Stimulated activated CD4-positive, alpha-beta T cell treated with anti-CD3 and anti-CD28 coated beads, Interleukin-2, amount 100 ng/mL, for 24 hours (primary cell): ENCODE measurements at places on chromosomes 11 and 22.

GRCh38 chr11:85947431-85948272, 92.5 kb downstream of the CCDC83 start:
- DNase-seq: peak; percentile 6

- no peak for DNase-seq
Observed at GRCh38 chr11:47571895-47572294, 6.5 kb downstream of the PTPMT1 start.

GRCh38 chr11:86918496-86918895, 36.7 kb downstream of the FZD4 start:
- no peak for DNase-seq

GRCh38 chr11:65363770-65364169, 9.2 kb downstream of the TIGD3 start:
- DNase-seq: no peak

- DNase-seq: no peak
Observed at GRCh38 chr22:43241699-43242386, 54.9 kb upstream of the TTLL12 start.

GRCh38 chr11:124172101-124172500, 11.0 kb upstream of the OR10D3 start:
- DNase-seq: no peak

DNA sequence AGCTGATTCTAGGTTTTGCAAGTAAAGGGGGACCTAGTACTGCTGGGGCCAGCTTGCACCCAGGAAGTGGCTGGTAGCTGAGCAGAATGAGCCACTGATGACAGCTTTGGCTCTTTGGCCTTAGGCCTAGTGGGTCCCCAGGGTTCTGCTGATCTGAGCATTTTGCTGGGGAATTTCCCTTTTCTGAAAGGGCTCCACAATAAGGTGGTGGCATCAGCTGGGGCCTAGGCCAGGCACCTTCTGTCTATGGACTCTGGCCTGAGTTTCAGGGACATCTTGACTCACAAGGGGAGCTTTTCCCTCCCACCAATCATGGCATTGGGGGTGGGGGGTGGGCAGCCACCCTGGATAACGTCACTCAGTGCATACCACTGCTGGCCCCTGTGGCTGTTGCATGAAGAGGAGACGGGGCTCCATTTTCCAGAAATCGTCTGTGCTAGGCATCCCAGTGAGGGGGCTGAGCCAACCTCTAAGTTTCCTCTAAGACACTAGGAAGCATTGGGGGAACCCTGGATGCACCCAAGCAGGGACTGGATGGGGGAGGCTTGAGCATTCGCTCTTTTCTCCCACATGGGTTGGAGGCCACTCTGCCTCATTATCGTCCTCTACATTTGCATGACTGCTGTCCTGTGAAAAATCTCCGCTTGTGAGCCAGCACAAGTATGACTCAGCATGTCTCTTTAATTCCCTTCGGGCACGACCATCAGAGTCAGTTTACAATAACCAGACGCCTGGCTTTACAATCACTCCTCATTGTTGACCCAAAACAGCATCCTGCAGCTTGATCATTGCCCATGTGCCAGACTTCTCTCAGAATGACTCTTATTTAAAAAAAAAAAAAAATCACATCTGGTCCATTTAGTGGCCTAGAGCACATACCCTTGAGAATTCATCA, 145.0 kb upstream of the THY1 start:
- DNase-seq: no peak

DNA sequence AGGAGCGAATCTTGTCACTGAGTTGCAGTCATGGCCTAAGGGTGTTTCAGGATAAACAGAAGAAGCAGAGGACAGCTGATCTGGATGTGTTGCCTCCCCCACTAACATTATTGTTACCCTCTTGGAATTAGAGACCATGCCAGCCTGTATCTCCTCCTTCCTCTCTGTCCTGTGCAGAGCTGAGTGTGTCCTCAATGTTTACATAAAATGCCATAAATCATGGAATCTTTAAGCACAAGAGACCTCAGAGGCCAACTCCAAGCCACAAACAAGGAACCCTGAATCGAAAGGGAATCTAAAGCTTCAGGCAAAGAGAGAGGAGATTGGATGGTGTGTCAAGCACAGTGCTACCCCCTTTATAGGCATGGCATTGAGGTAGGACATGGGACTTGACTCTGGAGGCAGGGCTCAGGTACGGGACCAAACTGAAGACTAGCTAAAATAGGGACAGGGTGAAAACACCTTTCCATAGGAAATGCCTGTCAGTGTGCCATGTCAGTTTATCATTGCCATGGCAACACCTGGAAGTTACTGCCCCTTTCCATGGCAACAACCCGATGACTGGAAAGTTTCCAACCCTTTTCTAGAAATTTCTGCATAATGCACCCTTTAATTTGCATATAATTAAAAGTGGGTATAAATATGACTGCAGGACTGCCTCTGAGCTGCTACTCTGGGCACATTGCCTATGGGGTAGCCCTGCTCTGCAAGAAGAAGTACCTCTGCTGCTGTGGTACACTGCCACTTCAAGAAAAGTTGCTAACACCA, 489.7 kb downstream of the MIAT start:
- no peak for DNase-seq

GRCh38 chr11:61870541-61871031, 20.8 kb downstream of the FADS3 start:
- no peak for DNase-seq

DNA sequence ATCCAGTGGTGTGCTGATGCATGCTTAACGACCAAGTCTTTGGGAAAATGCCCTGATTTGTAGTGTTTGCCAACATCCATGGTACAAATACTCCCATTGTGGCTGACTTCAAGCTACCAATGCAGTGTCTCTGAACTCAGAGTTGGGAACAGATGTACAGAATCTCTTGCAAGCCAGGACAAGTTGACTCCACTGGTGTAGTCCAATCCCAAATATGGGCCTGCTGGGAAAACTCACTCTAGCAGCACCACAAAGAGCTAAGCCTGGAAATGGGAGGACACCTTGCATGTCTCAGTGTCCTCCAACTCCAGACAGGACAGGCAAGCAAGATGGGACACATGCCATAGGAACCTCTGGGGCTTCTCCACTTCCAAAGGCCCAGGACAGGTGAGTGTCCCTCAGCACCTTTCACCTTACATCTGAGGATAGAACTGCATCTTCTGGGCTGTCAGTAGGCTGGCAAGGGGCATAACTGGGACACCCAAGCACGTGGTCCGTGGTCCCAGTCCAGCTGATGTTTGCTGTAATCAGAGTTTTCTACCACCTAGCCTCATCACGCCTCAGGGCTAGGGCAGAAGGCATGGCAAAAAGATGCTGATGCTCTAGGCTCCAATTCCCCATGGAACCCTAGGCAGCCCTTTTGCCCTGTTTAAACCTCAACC, 6.5 kb downstream of the LMO1 start:
- no peak for DNase-seq
